Naive thymus-derived CD8-positive, alpha-beta T cell (primary cell): ENCODE measurements at places on chromosomes 4 and X.
A peak's percentile ranks its signal among the peaks of the same experiment; 100 is the strongest.

GRCh38 chr4:25098964-25099891 lies 61.0 kb downstream of the SEPSECS start:
- no peak overlapping the region for H3K4me3 ChIP-seq

- H3K4me1 ChIP-seq = no peaks in the 10 kb centered on the region
- no peaks in the 10 kb centered on the region for H3K36me3 ChIP-seq
- peaks cover 17% of the 10 kb centered on the region for H3K27me3 ChIP-seq
- no peak overlapping the region for H3K4me3 ChIP-seq
Measured at GRCh38 chr4:101941816-101942358, 151.4 kb downstream of the BANK1 start.

DNA sequence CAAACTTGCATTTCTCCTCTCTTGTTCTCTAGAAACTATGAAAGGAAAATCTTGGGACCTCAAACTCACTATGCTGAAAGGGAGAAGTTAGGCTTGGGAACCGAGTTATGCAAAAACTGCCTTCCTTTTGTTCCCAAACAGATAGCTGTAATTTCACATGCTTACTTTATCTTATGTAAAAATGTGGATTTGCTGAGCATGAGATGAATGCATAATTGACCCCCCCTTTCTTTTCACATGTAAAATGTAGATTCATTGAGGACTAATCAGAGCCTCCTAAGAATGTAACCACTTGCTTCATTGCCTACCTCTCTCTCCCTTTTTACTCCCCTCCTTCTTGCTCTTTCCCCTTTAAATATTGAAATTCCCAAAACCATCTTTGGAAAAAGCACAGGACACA lies 18.0 kb downstream of the TBC1D9 start:
- H3K36me3 ChIP-seq = no peaks in the 10 kb centered on the region
- no peak overlapping the region for H3K4me3 ChIP-seq
- no peak for DNase-seq
- peaks cover 10% of the 10 kb centered on the region for H3K27me3 ChIP-seq

GRCh38 chr4:79673898-79674297 lies 265.9 kb upstream of the GK2 start:
- H3K27me3 ChIP-seq = no peaks in the 10 kb centered on the region
- H3K27ac ChIP-seq = no peak overlapping the region
- no peak for DNase-seq
- H3K4me3 ChIP-seq = no peak overlapping the region
- H3K4me1 ChIP-seq = no peaks in the 10 kb centered on the region
- H3K36me3 ChIP-seq = peaks cover under 1% of the 10 kb centered on the region

DNA sequence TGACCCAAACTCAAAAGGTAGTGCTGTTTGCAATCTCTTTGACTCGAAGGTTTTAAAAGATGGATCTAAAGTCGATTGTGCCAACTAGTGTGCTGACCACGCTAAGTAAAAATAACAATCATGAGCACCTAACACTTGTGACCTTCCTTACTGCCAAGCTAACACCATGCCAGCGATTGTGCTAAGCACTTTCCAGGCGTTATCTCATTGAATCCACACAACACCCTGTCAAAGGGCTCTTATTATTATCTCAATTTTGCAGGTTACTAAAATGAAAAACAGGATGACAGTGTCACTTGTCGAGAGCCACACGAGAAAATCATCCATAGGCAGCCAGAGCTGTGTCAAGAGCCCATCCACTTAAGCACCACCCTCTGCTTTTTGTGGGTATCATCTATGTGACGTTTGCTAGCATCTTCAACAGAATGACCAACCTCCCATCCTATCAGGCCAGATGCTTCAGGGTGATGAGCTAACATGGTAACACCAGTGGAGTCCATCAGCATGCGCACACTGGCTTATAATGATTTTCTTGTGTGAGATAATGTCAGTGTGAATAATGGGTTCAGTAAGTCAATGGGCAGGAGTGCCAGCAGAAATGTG lies 893 bp upstream of the GAB3 start:
- peak overlapping the region; percentile 75 for H3K4me3 ChIP-seq
- H3K27me3 ChIP-seq = no peaks in the 10 kb centered on the region
- peak overlapping the region; percentile 66 for H3K27ac ChIP-seq

- H3K4me3 ChIP-seq = peak overlapping the region; percentile 86
- no peaks in the 10 kb centered on the region for H3K36me3 ChIP-seq
- DNase-seq = peak; percentile 74
- peaks cover 17% of the 10 kb centered on the region for H3K4me1 ChIP-seq
- H3K27me3 ChIP-seq = no peaks in the 10 kb centered on the region
- no peak overlapping the region for H3K27ac ChIP-seq
Measured at GRCh38 chrX:153609917-153610835, 11.2 kb upstream of the CCNQ start.

DNA sequence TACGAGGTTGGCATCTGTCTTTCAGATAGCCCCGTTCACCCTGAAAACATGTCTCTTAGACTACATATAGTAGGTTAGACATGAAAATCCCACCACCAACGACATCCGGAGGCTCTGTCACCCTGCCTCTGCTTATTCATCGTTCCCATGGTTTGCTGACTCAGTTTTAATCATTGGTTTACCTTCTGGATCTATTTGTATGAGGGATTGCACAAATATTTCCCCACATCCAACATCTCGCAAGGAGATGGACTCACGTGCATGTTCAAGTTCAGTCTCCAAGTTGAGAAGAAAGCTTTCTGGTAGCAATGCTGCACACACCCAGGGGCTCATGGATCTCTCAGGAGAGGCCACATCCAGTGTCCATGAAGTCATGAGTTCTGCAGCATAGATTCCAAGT lies 10.8 kb downstream of the CETN2 start:
- DNase-seq = no peak
- H3K27ac ChIP-seq = no peak overlapping the region
- no peaks in the 10 kb centered on the region for H3K36me3 ChIP-seq
- H3K27me3 ChIP-seq = peaks cover 6% of the 10 kb centered on the region

DNA sequence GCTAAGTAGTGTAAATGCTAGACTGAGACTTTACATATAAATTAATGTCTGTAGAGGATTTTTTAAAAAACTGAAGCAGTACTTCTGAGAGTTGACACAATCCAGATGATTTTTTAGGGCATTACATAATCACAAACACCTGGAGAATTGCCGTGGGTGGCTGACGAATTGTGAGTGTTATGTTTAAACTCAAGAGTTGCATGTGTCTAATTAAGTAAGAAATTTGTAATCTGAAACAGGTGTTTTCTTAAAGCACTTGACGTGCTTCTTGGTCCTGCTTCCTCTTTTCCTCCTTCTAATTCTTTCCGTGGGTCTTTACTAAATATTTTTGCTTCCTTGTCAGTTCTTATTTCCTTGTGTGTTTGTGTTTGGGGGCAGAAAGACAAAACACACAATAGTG lies 27.8 kb downstream of the PIR start:
- H3K27ac ChIP-seq = no peak overlapping the region
- H3K4me3 ChIP-seq = no peak overlapping the region
- no peaks in the 10 kb centered on the region for H3K36me3 ChIP-seq

DNA sequence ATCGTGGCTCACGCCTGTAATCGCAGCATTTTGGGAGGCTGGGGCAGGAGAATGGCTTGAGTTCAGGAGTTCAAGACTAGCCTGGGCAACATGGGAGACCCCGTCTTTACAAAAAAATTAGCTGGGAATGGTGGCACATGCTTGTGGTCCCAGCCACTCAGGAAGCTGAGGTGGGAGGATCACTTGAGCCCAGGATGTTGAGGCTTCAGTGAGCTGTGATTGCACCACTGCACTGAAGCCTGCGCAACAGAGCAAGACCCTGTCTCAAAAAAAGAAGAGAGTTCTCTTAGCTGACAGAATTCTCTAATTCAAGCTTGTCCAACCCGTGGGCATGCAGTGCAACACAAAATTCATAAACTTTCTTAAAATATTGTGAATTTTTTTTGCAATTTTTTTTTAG lies 95.6 kb upstream of the CBR4 start:
- no peak overlapping the region for H3K27ac ChIP-seq
- H3K27me3 ChIP-seq = peaks cover 2% of the 10 kb centered on the region
- DNase-seq = no peak

GRCh38 chr4:169573889-169574288 lies 38.5 kb downstream of the NEK1 start:
- H3K27ac ChIP-seq = peak overlapping the region; percentile 33
- peaks cover 24% of the 10 kb centered on the region for H3K4me1 ChIP-seq
- DNase-seq = no peak

DNA sequence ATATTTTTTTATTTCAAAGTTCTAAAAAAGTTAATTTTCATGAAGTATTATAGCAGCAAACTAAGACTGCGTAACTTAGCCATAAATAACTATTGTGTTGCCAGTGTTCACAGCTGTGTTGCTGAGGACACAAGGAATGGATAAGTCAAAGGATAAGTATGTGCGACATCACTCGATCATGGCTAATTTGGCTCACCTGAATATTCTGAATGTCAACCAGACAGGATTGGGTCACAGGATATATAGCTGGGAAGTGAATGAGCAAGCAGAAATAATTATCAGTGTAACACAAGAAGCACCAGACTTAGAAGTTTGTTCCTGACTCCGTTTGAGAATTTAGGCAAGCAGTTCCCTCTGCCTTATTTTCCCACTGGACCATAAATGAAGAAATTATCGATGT lies 33.9 kb downstream of the PRDM8 start:
- no peaks in the 10 kb centered on the region for H3K36me3 ChIP-seq
- peaks cover 5% of the 10 kb centered on the region for H3K27me3 ChIP-seq
- no peaks in the 10 kb centered on the region for H3K4me1 ChIP-seq
- H3K27ac ChIP-seq = no peak overlapping the region
- no peak overlapping the region for H3K4me3 ChIP-seq

DNA sequence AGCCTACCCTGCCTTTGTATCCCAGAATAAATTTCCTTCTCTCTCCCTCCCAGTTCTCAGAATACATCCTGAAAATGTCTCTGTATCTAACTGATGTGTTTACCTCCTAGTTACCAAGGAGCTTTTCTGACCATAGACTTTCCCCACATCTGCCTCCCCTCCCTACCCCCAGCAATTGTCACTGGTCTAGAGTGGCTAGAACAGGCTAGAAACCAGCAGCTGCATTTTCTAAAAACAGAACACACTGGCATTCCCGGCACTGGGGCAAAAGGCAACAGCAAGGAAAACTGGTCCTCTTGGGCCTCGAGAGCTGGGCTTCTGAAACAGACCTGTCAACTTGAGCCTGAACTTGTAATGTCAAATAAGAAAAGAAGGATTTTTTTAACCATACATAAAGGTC lies 16.4 kb downstream of the TASL start:
- peaks cover 12% of the 10 kb centered on the region for H3K36me3 ChIP-seq
- DNase-seq = no peak
- no peak overlapping the region for H3K27ac ChIP-seq
- no peaks in the 10 kb centered on the region for H3K4me1 ChIP-seq

DNA sequence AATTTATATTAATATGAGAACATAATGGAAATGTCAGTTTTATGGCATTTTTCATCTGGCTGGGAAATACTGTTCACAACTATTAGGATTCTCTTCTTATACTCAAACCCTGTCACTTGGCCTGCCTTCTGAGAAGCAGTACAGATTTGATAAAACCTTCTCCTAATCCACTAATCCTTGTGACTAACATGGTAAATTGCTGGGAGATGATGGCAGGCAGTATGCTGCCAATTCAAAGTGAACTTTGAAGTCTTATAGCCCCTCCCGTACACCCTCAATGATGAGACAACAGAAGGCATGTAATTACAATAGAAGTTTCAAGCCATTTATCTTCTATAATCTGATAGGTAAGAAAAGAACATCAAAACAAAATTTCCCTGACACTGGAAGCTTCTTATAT lies 36.9 kb downstream of the PAQR3 start:
- no peaks in the 10 kb centered on the region for H3K27me3 ChIP-seq
- peaks cover 3% of the 10 kb centered on the region for H3K36me3 ChIP-seq
- H3K4me1 ChIP-seq = no peaks in the 10 kb centered on the region
- DNase-seq = no peak
- H3K4me3 ChIP-seq = no peak overlapping the region

- no peak overlapping the region for H3K27ac ChIP-seq
- H3K4me1 ChIP-seq = no peaks in the 10 kb centered on the region
- no peaks in the 10 kb centered on the region for H3K36me3 ChIP-seq
- DNase-seq = no peak
- no peaks in the 10 kb centered on the region for H3K27me3 ChIP-seq
- no peak overlapping the region for H3K4me3 ChIP-seq
Measured at GRCh38 chr4:159777689-159778088, 674.8 kb downstream of the RAPGEF2 start.

GRCh38 chrX:30312858-30313257 lies 3.7 kb upstream of the NR0B1 start:
- H3K27me3 ChIP-seq = no peaks in the 10 kb centered on the region
- H3K27ac ChIP-seq = no peak overlapping the region
- H3K4me1 ChIP-seq = no peaks in the 10 kb centered on the region

GRCh38 chr4:109113521-109113920 lies 188.9 kb downstream of the COL25A1 start:
- no peak for DNase-seq
- peaks cover 21% of the 10 kb centered on the region for H3K27me3 ChIP-seq
- no peak overlapping the region for H3K4me3 ChIP-seq
- no peaks in the 10 kb centered on the region for H3K4me1 ChIP-seq

DNA sequence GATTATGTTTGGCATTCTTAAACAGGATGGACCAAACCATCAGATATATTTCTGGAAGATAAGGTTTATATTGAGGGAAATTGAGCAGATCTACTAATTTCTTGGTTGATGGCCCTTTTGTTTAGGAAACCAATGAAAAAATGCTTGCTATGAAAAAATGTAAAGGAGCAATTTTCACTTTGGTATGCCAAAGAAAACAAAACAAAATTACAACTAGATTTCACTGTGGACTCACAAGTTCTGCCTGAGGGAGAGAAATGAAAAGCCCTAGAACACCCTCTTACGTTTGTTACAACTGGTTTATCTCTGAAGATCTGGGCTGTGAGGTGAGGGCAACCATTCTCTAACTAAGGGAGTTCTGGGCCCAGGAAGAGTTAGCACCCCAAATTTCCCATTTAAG lies 122.5 kb upstream of the IL15 start:
- no peak for DNase-seq
- H3K27me3 ChIP-seq = no peaks in the 10 kb centered on the region
- H3K4me1 ChIP-seq = no peaks in the 10 kb centered on the region
- no peak overlapping the region for H3K4me3 ChIP-seq

DNA sequence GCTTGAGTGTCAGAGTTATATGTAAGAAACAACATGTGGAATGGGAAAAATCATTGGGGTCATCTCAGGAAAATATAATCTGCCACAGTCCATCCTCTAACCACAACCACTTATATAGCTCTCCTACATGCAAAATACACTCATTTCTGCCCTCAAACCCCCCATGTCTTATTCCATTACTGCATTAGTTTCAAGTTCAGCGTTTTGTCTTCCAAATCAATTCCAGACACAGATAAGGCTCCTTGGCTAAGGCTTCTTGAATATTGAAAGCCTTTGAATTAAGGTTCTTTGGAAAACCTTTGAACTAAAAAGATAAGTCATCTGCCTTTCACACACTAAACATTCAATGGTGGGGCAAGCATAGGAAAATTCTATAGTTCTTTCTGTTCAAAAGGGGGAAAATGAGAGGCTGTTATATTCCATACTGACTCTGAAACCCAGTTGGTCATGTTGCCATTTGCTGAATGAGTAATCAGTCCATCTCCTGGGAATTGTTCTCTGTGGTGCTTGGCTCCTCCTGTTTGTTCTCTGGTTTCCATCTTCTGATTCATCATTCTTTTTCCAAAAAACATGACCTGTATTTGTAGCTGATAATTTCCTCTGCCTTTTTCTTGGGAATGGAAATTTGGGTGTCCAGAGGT lies 218.7 kb downstream of the BMPR1B start:
- no peak overlapping the region for H3K4me3 ChIP-seq
- peaks cover 14% of the 10 kb centered on the region for H3K27me3 ChIP-seq
- no peak for DNase-seq
- no peaks in the 10 kb centered on the region for H3K36me3 ChIP-seq
- no peak overlapping the region for H3K27ac ChIP-seq
